Left ventricle myocardium inferior (tissue), 1 donor: ENCODE measurements at places on chromosomes 5 and 9. TPM values are rescaled to one million over a fixed set of nuclear protein-coding genes. Genes with fewer than 3 reads are reported as not detected.

DNA sequence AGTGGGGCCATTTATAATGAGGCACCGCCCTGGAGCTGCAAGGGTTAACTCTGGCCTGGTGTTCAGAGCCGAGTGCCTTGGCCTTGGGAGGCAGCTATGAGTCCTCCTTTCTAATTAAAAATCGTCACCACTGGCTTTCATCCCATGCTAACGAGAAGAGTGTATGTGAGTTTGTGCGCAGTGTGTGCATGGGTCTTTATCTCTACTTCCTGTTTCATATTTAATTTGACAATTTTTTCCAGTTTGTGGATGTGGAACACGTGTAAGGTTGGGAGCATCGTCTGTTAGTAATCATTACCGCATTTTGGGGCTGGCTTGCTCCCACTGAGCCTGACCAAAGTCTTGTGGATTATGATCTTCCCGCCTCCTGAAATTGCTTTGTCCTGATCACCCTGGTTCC is 76.4 kb downstream of the NDFIP1 start:
- DNase-seq: no peak

- no peak for DNase-seq
Observed at GRCh38 chr5:156799171-156799570, 50.9 kb upstream of the PPP1R2B start.

DNA sequence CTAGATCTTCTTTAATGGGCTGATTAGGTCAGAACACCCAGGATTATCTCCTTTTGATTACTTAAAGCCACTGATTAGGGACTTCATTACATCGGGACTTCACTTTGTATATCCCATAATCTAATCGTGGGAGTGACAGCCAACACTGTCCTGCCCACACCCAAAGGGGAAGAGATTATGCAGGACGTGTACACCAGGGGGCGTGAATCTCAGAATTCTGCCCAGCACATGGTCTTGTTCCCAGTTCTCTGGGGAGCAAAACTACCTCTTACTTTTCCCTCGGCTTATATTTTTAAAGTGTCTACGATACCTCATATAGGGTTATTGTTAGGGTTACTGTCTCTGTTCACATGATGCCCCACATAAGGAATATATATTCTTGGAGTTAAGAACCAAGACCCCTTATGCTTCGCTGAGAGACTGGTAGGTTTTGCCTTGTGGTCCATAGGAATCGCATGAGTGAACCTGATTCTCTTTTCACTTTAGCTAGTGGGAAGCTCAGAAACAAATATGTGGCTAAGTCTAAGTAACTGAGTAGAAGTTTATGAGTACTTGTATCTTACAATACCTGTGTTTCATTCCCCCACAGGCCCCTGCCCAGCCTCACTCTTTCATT is 192.7 kb downstream of the GNA14 start:
- DNase-seq: no peak

- no peak for DNase-seq
Observed at GRCh38 chr5:33232731-33233505, 207.8 kb upstream of the TARS1 start.

DNA sequence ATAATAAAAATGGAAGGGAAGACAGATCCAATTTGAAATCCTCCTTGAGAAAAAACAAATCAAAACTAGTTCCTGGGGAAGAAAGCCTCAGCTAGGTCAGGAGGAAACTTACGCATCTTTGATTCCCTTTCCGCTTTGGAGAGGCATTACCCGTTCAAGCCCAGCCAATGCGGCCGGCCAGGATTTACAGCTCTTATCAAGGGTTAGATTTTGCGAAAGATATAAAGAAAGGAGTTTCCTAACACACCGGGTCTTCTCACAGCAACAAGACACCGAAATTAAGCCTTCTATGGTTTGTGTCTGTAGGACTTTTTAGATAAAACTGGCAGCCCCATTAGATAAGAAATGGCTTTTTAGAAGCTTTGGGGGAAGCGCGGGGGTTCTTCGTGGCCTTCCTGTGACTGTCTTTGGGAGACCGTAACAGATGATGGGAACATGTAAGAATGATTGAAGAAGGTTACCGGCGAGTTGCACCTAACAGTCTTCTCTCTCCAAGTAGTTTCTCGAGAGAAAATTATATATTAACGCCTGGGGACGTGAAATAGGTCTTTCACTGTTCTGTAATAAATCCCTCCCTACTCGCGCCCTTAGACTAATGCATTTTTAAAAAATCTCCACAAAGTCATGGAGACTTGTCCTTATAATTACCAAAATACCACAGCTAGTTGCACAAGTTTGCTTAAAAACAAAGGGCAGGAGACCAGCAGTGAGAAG is 1.3 kb upstream of the ISL1 start:
- no peak for DNase-seq

GRCh38 chr9:3857091-3857490 is 331.3 kb upstream of the RFX3 start:
- DNase-seq: no peak

- no peak for DNase-seq
Observed at GRCh38 chr5:1375871-1376810, 31.2 kb upstream of the CLPTM1L start.

MACROH2A1 gene
- total RNA-seq: 103 TPM

GAS1 gene
- 11.0 TPM for total RNA-seq

TMC1 gene
- total RNA-seq: 0.25 TPM
